AG08396 (cell line): ENCODE measurements at places on chromosomes 7 and 10.

DNA sequence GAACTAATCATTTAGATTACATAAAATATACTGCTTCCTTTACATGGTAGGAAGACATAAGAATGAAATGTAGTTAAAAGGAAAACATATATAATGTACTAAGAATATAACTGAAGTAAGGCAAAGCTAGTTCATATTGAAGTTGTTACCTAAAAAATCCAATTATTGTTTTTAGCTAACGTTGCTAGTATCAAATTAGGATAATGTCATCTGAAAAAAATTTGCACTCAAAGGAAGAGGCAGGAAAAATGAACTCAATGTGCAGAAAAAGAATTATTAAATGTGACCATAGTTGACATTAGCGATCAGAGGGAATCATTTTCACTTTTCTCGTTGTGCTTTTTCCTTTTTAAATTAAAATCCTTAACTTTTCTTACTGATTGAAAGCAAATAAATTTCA is 1.6 kb upstream of the BET1 start:
- DNase-seq: no peak

DNA sequence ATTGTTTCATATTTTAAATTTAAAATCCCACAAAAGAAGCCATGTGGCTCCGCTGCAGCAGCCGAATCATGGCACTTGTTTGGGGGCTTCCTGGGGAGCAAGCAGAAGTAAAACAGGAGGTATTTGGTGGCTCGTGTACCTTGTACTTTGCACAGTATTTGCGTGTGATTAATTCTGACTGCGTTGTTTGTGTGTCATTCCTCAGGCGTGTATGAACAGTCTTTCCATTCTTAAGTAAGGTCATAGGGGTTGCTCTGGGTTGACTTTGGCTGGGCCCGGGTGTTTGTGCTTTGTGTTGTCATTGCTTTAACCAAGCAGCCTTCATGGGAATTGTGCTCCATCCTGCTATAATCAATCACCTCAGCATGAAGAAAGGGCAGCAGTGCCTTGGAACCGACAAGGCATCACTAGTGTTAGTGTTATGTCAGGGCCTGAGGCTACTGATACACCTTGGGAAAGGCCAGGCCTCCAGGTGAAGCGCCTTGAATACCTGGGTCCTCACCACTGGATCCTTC is 182.4 kb downstream of the ARHGAP21 start:
- no peak for DNase-seq

- peak; percentile 35 for DNase-seq
These were observed 51.6 kb upstream of the RPA3 start for GRCh38 chr7:7769710-7770627.

DNA sequence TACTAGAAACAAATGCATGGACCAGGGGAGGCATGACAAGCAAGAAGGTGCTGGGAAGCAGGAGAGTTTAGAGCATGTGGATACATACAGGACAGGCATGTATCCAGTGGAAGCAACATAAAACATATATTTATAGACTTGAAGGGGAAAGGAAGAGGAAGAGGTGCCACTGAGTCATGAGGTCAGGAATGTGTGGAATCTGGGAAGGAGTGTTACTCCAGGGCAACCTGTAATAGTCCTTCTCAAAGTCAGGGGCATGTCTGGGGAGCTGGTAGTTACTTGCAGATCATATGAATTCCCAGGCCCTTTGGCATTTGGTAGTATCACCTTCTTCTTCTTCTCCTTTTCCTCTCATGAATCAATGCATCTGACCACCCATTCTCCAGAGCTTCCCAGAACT is 246.6 kb downstream of the XPNPEP1 start:
- no peak for DNase-seq

DNA sequence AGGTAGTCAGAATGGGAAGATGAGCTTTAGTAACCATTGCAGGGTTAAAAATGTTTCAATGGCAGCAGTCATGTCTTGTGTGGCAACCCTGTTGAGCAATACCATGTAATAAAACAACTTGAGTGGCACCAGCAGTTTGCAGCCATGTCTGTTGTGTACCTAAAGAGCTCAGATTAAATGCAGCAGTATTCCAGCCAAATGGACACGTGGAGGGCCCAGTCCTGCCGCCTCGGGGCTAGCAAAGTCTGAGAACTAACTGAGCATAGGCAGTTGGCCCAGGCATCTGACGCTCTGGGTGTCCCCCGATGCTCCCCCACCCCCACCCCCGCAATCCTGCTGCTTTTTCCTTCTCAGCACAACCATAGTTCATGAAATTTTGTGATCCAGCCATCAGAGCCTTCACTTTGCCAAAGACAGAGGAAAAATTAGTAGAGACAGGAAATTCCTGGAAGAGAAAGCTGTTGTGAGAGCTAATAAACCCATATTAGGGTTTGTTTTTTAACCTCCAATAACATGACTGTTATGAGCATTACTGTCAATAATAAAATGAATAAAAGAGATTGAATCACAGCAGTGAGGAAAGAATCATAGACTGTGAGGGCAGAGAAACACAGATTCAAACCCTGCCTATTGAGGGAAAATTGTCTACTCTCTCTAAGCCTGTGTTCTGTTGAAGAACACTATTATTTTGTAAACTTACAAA is 220.6 kb upstream of the RHOBTB1 start:
- DNase-seq: no peak

GRCh38 chr10:71739358-71739900 is 19.9 kb upstream of the C10orf105 start:
- DNase-seq: no peak
